ENCODE measurements at places on chromosomes 7 and 10.

GRCh38 chr10:30581779-30582380, 47.7 kb downstream of the LYZL2 start:
- no peak for DNase-seq

GRCh38 chr7:106344861-106345260, 60.1 kb upstream of the NAMPT start:
- DNase-seq: no peak

- no peak for DNase-seq
Observed at GRCh38 chr10:126504063-126504760, 115.9 kb upstream of the ADAM12 start.

- no peak for DNase-seq
Observed at GRCh38 chr7:23469150-23469960, 936 bp downstream of the IGF2BP3 start.

Measured in stimulated activated CD8-positive, alpha-beta memory T cell treated with anti-CD3 and anti-CD28 coated beads, Interleukin-15, amount 100 ng/mL, for 4 hours (primary cell).